Activated T-cell treated with anti-CD3 and anti-CD28 coated beads for 48 hours (primary cell): ENCODE measurements at places on chromosomes 2 and 18.

GRCh38 chr18:13395577-13395976 lies 177.0 kb downstream of the LDLRAD4 start:
- DNase-seq, result no peak

DNA sequence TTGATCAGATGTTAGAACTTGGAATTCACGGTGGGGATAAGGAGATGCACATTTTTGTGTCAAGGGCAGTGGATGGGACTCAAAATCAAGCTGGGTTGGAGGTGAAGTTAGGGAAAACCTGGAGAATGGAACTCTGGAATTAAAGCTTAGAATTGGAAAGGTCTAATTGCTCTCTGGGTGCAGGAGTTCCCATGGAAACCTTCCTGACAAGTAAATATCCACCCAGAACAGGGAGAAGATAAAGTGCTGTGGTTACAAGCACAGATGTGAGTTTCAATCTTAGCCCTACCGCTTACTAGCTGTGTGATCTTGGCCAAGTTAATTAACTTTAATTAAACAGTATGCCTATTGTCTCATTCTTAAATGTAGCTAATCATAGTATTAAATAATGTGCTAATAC lies 71.3 kb upstream of the TCF7L1 start:
- no peak for DNase-seq

DNA sequence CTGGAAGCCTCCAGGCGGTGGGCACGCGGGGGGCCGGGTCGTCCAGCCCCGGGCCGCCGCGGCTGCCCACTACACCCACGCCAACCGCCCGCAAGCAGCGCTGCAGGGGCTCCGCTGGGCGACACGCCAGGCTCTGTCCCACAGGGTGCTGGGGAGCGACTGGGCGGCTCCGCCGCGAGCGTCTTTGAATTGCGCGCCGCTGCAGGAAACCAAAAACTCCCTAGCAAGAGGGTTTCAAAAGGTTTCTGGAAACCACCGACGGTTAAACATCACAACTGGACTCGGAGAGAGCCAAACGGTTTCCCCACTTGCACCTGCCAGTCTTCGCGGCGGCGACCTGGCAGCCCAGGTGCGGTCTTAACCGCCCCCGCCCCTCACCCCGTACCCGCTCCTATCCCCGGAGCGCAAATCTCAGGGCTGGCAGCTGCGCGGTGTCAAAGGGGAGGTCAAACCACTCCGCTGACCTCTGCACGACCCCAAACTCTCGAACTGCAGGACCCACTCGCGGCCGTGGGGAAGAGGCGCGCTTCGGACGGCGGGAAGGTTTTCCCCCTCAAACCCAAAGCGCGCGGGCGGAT lies 1.0 kb downstream of the CXCR4 start:
- peak; percentile 51 for DNase-seq

DNA sequence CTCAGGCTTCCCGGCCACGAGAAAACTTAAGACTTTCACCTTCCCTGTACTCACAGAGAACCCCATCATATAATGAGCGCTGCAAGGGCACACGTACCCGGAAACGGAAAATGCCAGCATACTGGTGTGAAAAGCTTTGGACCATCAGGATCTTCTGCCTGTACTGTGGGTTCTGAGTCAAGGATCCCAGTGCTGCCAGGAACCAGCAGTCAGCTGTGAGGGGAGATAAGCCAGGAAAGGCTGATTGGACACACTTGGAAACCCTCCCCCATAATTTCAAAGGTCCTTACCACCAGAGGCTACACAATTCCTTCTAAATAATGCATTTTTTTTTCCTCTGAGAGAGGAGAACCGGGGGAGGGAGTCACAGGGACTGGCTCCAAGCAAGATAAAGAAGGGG lies 31.4 kb downstream of the CAPN13 start:
- DNase-seq, result no peak

- no peak for DNase-seq
These were observed 219.9 kb downstream of the SETBP1 start for GRCh38 chr18:44900627-44901026.

DNA sequence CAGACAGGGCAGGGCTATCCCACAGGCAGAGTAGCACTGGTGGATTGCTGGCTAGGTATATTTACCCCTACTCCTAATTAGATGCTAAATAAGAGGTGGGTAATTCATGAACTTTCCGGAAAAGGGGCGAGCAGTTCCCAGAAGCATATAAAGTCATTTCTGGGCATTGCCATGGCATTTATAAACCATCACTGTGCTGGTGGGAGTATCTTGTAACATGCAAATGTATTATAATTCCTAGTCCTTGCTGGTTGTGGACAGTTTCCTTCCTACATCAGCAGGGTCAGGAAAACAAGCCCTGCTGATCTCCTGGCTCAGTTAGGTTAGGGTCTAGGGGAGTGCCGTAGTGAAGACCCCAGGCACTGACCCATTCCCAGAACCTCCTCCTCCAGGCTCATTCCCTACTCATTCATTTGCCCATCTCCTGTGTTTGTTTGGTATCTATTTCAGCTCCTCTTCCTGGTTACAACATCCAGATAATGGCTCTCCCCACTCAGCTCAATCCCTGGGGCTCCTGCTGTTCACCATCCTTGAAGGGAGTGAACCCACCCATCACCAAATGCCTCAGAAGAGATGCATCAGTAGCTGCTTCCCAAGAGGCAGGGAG lies 282.7 kb downstream of the SRBD1 start:
- DNase-seq, result no peak

- no peak for DNase-seq
These were observed 2.0 kb downstream of the STAT4 start for GRCh38 chr2:191148791-191149190.

DNA sequence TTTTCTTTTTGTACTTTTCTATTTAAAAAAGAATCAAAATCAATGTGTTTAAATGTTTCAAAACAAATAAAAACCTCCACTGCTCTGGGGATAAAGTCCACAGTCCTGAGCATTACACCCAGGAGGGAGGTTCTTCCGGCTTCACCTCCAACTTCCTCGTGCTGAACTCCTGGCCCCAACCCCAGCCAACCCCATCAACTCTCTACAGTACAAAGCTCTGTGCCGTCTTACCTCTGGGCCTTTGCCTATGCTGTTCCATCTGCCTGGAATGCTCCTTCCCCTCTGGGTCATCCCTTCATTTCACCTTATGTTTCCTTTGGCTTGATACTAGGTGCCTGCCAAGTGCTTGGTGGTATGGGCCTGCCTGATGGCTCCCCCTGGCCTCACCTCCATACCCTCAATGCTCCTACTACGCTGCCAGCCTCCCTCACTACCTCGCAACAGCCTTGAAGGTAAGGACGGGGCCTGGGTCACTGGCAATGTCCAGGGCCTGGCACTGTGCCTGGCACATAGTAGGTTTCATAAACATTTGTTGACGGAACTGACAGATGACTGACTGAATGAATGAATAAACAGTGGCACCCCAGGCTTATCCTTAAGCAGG lies 28.8 kb downstream of the SDC1 start:
- no peak for DNase-seq

GRCh38 chr2:31327505-31327904 lies 87.0 kb downstream of the XDH start:
- no peak for DNase-seq

- DNase-seq, result no peak
These were observed 114.5 kb downstream of the KLHL29 start for GRCh38 chr2:23499439-23499838.

DNA sequence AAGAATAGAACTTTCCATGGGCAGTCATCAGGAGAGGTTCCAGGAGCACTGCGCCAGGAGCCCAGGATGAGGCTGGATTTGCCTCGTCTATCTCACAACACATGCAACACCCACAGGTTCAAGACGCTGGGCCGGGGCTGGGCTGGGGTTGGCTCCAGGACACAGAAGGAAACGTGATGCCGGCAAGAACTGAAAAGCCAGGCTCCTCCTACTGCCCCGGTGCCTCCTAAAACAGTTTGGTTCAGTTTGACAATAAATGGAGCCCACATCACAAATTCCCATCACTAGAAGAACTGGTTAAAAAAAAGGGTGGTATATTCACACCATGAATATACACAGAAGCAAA lies 75.9 kb downstream of the INHBB start:
- DNase-seq, result no peak

- DNase-seq, result no peak
These were observed 50.1 kb downstream of the HS1BP3 start for GRCh38 chr2:20600756-20601325.

GRCh38 chr18:24669502-24669901 lies 209.1 kb downstream of the HRH4 start:
- DNase-seq, result no peak

GRCh38 chr2:154681741-154682140 lies 16.8 kb upstream of the KCNJ3 start:
- no peak for DNase-seq
